ENCODE measurements at places on chromosomes 7 and 10. TPM values are rescaled to one million over a fixed set of nuclear protein-coding genes. Genes with fewer than 3 reads are reported as not detected.
A peak's percentile ranks its signal among the peaks of the same experiment; 100 is the strongest.

Gene ANKRD61
- 0.33 TPM for total RNA-seq

Gene FAM131B
- total RNA-seq = 0.77 TPM

Gene UMAD1
- total RNA-seq = 11.8 TPM

Gene CHRM2
- total RNA-seq = not detected

Gene PLEKHS1
- total RNA-seq = not detected

Gene SVIL
- total RNA-seq = 7.4 TPM

Gene RGR
- total RNA-seq = not detected

DNA sequence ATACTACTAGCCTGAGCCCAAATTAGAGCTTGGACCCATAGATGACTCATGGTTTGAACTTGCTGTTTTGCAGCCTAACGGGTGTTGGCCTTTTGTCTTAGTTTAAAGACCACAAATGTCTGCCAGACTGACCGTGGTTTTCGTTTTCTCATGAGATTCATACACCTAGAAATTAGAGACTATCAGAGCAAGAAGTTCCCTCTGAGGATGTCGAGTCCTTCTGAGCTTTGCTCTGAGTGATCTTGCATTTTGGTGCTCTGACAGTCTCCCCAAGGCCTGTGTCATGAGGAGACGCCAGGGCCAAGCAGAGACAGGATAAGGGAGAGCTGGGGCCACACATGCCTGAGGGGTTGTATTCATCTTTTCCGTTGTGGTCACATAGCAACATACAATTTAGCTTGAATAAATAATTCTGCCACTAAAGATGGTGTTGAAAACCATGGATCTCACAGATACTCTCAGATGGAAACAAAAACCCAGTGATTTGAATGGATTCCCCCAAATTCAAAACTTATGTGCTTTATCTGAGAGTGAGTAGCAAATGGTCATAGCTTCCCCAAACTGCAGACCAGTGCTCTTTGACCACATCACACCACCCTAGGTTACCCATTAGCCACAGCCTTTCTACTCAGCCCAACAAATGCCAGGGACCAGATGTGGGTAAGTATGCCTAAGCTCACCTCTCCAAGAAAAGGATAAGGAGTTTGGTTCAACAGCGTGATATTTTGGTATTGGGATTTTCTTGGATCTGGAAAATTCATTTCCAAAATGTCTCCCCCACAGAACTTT lies 762.0 kb upstream of the IGFBP3 start:
- no peak for DNase-seq

- no peak for DNase-seq
These were observed 151.4 kb upstream of the CALCR start for GRCh38 chr7:93725954-93726353.

- DNase-seq = no peak
These were observed 112.8 kb downstream of the PARD3 start for GRCh38 chr10:34702093-34702937.

DNA sequence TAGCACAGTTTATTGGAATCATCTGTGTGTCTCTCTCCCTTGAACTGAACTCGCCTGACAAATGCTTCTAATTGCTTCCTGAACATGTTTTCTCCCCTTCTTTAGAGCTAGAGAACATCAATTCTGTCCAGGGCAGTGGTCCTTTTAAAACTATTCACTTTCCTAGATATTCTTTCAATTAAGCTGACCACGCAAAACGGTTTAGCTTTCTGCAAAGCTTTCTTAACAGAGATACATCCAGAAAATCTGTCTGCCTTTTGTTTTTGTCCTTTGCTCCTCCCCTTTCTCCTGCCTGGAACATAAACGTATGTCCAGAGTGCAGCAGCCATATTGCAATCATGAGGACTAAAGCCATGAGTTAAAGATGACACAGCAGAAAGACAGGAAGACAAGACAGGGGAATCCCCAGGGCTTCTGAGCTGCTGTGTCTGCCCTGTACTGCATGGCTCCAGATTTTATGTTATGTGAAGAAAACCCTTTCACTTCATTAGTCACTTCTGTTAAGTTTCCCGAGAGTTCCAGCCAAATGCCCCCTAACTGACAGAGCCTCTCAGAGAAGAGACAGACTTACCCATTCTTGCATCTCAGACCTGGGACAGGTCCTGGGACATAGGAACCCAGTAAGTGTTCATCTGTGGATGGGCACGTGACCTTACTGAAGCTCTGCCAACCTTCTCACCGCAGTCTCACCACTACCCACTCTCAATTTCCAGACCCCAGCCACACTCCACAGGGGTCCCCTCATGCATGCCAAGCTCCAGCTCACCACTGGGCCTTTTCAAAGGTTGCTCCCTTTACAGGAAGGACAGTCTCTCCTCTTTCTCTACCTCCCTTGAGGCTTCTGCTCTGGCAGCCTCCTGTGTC lies 35.0 kb upstream of the CPXM2 start:
- DNase-seq = peak; percentile 4

DNA sequence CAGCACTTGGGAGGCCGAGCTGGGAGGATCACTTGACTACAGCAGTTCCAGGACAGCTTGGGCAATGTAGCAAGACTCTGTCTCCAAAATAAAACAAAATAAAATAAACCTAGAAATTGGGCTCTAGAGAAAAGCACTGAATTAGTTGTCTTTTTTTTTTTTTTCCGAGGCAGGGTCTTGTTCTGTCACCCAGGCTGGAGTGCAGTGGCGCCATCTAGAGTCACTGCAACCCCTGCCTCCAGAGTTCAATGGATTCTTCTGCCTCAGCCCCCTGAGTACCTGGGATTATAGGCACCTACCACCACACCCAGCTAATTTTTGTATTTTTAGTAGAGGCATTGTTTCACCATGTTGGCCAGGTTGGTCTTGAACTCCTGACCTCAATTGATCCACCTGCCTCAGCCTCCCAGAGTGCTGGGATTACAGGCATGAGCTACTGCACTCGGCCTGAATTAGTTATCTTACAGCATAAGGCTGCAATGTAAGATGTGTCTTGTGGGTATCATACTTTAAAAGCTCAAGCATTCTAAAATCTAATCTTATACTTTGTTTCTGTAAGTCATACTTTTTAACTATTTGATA lies 12.8 kb downstream of the MEIG1 start:
- no peak for DNase-seq

- DNase-seq = no peak
These were observed 101.9 kb downstream of the WDR37 start for GRCh38 chr10:1158066-1158465.

DNA sequence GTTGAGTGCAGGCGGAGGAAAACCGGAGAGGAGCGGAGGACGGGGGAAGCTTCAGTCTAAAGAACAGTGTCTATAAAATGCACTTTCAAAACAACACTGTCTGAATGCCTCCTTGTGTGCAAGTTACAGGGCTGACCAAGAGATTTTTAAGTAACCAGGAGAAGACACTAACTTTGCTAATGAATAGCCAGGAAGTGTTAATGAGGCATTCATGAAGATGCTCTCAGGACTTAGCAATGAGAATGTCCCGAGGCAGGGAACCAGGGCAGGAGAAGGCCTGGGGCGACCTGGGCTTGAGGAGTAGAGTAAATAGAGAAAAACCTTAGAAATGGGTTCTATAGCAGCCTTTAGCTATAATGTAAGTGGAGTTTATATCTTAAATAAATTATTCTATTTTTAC lies 312.1 kb downstream of the SKIDA1 start:
- DNase-seq = no peak

- DNase-seq = peak; percentile 38
These were observed 83.1 kb downstream of the CTNNA3 start for GRCh38 chr10:67612577-67613537.

GRCh38 chr7:24885305-24885704 lies 94.7 kb downstream of the OSBPL3 start:
- no peak for DNase-seq

- peak; percentile 82 for DNase-seq
These were observed 12.6 kb upstream of the CDH23 start for GRCh38 chr10:71383972-71384687.

GRCh38 chr7:133009426-133010252 lies 72.3 kb downstream of the CHCHD3 start:
- no peak for DNase-seq

DNA sequence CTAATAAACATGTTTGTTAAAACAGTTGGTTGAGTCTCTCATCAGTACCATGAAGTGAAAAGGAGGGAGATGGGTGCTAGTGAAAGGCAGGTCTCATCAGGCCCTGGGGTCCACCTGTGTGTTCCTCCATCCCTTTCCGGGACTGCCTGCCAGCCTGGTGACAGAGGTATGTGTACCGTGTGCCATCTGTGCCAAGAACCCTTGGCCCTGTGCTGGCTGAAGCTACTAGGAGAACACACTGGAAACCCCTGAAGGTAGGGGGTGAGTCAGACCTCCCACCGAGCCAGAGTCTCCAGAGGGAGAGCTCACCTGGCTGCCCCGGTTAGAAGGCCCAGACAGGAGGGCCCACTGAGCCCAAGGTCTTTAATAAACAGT lies 2.3 kb downstream of the DDIT4 start:
- peak; percentile 65 for DNase-seq

GRCh38 chr7:128793181-128793547 lies 1.4 kb downstream of the CCDC136 start:
- no peak for DNase-seq

DNA sequence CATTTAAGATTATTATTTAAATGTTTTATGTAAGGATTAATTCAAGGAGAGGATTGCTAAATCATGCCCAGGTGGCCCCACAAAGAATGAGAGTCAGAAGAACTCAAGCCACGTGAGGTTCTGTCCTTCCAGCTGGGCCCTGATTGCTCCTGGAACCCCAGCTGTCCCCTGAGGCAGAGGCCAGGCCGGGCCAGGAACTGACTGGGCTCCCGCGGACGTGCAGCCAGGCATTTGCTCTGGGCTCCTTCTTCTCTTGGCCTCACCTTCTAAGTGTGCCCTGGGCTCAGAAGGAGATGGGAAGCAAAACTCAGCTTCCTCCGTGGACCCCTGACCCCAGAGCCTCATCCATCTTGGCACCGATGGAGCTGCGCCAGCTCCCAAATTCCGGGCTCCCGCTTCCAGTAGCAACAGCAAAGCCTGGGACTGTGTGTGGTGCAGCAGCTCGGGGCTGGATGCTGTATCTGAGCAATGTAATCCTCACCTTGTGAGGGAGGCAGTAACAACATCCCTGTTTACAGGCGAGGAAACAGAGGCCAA lies 250.6 kb upstream of the PPP2R2D start:
- DNase-seq = no peak

- no peak for DNase-seq
These were observed 173.1 kb upstream of the LRRTM3 start for GRCh38 chr10:66752714-66753113.

DNA sequence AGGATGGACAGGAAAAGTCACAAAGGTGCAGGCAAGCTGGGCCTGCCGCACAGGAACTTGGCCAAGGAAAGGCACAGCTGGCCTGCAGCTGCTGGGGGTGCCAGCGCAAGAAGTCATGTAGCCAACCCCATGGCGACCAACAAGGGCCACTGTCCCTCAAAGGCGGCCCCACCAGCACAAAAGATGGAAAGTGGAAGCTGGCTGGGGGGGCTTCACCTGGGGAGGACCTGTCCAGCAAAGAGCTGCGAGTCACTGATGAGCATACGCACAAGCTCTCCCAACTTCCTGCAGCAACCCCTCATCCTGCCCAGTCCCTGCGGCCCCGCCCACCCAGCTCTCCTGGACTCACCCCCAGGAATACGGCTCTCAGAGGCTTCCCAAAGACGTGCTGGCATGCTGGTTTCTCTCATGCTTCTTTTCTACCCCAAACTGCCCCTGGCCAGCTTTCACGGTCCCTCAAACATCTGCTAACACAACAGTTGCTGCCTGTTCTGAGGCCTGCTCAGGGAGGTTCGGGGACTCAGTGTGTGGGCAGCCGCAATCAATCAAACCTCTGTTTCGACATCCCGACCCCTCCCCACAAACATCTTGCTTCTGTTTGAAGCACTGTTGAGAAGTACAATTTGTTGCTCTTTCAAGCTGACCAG lies 67.6 kb downstream of the FAM53B start:
- no peak for DNase-seq

GRCh38 chr7:84207025-84207424 lies 12.4 kb upstream of the SEMA3A start:
- no peak for DNase-seq

DNA sequence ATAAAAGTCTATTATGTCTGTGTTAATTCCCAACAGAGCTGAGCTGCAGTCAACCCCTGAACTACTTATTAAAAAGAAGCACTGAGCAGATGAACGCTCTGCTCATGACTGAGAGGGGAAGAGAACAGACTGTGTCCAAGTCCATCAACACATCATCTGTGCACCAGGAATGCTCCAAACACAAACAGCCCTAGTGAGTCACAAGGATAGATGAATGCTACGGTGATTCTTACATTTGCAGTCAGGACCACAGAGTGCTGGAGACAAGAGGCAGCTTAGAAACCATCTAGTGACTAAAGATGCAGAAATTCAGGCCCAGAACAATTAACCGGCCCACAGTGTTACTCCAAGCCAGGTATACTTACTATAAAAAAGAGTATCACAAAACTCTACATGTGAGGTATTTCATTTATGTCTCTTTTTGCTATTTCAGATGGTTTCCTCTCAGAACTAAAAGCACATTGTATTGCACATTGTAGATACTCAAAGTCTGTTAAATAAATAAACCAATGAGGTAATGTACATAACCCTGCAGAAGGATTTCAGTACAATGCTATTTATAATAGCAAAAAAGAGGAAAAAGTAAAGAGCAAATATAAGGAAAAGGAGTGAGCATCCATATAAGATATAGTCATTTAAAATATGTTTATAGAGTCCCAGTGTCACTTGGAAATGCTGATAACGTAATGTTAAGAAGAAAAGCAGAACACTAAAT lies 159.2 kb downstream of the KCNMA1 start:
- DNase-seq = no peak

DNA sequence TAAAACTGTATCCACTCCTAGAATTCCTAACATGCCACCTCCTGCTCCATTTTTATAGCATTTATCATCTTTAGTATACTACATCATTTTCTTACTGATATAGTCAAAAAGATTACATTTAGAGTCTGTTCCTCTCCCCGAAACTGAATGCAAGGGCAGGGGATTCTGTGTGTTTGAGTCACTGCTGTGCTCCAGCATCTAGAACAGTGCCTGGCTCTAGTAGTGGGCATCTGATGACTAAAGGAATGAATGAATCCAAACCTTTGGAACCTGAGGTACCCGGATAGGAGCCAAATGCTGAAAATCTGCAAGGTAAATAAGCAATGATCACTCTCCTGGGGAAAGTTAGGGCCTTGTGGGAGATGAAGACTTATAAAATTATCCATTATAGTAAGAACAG lies 18.9 kb downstream of the GOT1 start:
- no peak for DNase-seq

GRCh38 chr10:122168598-122169394 lies 102.3 kb upstream of the BTBD16 start:
- DNase-seq = no peak

- DNase-seq = no peak
These were observed 9.1 kb downstream of the FOXK1 start for GRCh38 chr7:4690953-4691856.

DNA sequence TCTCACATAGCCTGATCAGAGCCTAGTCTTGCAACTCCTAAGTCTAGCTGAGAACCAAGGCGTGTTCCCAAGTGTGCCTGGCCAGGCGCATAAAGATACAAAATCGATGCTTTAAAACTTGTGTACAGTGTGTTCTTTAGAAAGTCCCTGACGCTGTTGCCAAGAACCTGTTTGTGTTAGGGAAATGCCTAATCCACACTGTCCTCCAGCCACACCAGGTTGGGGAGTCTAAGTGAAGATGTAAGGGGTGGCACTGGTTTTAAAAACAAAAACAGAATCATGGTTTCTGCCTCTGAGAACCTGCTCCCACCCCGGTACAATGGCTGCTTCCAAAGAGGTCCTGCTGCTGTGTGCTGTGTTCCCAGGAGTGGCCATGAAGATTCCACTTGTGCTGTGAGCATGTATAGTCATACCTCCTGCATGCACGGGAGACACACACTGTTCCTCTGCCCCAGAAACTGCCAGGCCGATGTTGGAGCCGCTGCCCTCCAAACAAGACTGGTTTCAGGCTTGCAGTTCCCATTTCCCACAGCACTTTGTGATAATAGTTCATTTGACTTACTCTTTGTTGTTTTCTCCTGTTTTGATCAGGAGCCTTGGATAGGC lies 88.5 kb downstream of the CCNY start:
- DNase-seq = no peak

Measured in activated naive CD4-positive, alpha-beta T cell treated with anti-CD3 and anti-CD28 coated beads, Interleukin-2, amount 50 U/mL, for 72 hours (primary cell).